ENCODE measurements at places on chromosomes 13 and 19. TPM values are rescaled to one million over a fixed set of nuclear protein-coding genes. Genes with fewer than 3 reads are reported as not detected.

Gene SIN3B
- total RNA-seq, result 61.1 TPM

Gene ZNF560
- total RNA-seq, result not detected

Gene CEACAM3
- not detected for total RNA-seq

- no peak overlapping the region for H3K4me3 ChIP-seq
- H3K4me1 ChIP-seq, result peaks cover 24% of the 10 kb centered on the region
- no peaks in the 10 kb centered on the region for H3K27me3 ChIP-seq
Measured at GRCh38 chr19:47228937-47229675, 1.9 kb downstream of the BBC3 start.

Data from T-helper 17 cell (primary cell).